ENCODE measurements at places on chromosomes 1 and 21.

DNA sequence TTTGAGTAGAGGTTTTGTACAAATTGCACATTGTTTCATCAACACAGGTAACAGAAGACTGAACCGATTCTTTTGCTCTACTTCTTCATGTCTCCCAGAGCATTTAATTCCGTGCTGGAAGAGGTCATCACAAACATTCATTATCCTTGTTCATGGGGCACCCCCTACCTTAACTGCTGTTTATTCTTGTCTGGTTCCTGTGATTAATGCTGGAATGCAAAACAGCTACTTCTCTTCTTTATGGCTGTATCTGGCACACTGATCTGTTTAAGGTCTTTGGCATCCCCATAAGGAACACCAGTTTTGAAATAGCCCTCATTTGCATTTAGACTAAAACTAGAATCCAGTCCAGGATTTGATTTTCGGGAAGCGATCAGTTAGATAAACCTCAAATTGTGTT is 42.2 kb downstream of the NTNG1 start:
- no peak for DNase-seq

- DNase-seq = no peak
These were observed 16.9 kb downstream of the IBA57 start for GRCh38 chr1:228182296-228183030.

- DNase-seq = no peak
These were observed 12.9 kb upstream of the DISC1 start for GRCh38 chr1:231613419-231614349.

DNA sequence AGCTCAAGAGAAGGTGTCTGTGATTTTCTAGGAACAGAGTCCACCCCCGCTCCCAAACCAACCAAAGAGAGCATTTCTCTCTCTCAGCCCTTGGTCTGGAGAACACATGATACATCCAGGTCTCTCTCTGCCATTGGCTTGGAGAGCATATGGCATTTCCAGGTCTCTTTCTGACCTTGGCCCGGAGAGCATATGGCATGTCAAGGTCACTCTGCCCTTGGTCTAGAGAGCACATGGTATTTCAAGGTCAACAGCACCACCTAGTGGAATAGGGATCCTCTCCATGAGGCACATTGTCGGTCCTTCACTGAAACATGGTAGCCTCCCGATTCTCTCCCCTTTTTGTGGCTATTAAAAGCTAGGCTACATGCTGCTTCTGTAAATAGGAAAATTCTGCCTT is 437.7 kb upstream of the OLFM3 start:
- DNase-seq = no peak

GRCh38 chr1:173344034-173344743 is 132.9 kb upstream of the PRDX6 start:
- no peak for DNase-seq

DNA sequence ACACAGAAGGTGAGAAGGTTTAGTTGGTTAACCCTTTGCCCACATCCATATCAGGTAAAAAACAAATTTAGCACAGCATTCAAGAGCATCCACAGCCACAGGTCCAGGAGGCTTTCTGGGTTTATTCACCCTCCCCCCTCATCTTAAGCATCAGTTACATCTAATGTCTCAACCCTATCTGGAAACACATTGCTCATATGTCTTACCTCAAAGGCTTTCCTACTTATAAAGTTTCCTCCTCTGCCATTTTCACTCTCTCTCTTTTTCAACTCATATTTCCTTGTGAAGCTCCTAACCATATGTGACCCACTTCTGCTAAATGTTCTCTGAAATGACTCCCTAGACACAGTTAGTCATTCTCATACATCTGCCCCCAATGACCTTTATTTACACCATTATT is 47.9 kb upstream of the RUNX1 start:
- DNase-seq = no peak

- no peak for DNase-seq
These were observed 19.5 kb downstream of the ACTN2 start for GRCh38 chr1:236705771-236706170.

DNA sequence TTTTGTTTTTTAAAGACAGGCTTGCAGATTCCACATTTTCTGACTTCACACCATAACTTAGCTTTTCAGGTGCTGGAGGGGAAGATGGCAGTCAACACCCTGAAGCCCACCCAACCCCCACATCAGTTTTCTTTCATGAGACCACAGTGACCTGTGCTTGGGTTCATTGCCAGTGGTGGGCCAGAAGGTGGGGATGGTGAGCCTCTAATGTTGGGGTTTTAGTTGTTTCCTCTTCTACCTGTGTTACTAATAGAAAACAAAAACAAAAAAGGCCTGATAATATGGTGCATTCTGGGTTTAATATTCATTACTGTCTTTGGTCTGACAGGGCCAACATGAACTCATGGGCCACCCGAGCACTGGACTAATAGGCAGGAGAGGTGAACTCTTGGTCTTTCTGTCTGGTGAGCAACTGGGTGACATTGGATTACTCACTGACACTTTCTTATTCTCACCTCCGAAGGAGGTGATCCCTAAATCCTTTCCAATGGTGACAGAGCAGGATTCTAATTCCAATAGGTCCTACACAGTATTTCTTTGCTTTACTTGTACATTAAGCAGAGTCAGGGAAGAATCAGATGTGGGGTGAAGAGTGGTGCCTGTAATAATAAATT is 132.8 kb downstream of the CLIC6 start:
- no peak for DNase-seq

DNA sequence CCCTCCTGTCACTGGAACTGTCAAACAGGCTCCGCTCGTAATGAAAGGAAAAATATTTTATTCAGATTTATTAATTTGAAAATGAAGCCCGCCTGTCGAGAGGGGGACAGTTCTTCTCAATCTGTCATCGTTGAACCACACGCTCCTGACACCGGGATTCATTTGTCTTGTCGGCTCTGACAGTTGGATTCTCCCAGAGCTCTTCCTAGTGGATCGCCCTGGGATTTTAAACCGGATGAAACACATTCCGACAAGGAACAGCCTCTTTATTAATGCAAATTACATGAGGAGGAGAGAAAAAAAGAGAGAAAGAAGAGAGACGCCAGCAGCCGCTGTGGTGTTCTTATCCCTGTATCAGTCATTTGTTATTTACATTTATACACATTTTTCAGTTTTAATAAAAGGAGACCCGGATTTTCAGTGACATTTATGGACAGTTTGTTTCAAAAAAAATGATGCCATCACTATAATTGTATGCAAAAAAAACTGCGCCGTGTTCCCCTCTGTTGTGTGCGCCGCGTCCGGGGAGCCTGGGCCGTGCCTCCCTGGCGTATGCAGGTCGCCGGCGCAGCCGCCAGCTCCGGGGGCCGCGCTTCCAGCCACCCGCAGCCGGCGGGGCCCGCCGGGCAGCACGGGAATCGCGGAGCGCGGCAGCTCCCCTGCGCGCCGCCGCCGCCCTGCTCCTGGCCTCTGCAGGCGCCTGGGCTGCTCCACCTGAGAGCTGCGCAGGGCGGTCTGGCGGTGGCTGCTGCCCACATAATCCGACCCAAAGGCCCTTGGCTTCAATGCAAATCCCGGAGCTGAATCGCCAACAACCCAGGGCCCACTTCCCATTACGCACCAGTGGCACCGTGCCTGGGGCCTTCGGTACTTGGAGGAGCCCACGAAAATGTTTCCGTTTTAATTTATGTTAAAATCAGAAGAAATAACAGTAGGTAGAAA is 237.9 kb upstream of the PBX1 start:
- DNase-seq = no peak

DNA sequence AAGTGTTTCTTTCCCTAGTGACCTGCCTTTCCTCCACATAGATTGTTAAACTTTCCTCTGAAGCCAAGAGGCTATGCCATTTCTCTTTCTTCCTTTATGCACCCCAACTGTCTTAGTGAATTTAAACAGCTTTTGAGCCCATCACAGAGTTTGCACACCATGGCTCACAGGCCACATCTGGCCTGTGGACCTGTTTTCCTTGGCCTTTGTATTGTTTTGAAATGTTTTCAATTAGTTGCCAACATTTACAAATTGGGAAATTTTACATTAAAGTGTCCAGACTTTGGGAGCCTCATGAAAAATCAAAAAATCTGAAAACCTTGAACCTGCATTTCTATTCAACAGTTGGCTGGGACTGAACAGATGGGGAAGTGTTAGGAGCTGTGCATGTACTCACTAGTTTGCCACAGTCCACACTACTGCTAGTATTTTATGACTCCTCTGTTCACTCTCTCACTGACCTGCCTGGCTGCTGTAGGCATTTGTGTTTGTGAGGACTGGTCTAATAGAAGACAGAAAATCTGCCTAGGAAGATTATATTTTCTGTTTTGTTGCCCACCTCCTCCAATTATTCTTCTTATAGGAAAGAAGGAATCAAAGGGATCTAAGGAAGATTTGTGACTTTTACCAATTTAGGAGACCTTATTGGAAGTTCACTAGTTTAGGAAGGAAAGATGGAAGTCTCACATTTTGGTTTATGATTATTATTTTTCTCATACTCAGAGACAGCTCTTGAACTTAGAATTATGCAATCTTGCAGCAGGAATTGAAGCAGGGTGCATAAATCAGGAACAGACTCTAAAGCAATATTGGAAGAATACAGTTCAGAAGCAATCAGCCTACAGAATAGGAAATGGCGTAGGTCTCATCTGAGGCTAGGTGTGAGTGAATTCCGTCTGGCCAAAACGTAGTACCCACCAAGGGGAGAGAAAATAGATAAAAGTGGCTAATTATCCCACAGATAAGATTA is 134.7 kb downstream of the HLX start:
- no peak for DNase-seq

DNA sequence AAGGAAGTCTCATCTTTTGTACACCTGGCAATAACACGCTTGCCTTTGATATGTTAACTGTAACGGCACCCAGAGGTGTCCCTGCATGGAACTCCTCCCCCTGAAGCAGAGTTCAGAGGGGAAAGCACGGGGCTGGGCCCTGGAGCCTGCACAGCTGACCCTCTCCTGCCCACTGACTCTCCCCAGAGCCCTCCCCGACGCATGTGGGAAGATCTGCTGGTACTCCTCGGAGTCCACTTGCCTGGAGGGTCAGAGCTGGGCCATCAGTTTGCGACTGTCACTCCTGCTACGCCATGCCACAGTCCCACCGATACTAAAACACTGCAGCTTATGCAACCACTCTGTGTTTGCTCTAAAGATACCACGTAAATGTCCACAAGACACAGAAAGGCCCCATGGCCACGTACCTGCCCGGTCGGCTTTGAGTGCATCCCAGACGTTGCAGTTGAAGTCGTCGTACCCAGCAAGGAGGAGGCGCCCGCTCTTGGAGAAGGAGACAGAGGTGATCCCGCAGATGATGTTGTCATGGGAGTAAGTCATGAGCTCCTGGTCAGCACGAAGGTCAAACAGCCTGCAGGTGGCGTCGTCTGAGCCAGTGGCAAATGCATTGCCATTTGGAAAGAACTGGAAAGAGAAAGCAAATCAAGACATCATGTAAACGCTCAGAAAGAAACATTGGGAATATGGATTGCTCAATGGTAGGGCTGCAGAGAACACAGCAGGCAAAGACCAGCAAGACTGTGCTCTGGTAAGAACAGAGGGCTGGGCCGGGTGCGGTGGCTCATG is 10.6 kb upstream of the NADK start:
- DNase-seq = no peak

DNA sequence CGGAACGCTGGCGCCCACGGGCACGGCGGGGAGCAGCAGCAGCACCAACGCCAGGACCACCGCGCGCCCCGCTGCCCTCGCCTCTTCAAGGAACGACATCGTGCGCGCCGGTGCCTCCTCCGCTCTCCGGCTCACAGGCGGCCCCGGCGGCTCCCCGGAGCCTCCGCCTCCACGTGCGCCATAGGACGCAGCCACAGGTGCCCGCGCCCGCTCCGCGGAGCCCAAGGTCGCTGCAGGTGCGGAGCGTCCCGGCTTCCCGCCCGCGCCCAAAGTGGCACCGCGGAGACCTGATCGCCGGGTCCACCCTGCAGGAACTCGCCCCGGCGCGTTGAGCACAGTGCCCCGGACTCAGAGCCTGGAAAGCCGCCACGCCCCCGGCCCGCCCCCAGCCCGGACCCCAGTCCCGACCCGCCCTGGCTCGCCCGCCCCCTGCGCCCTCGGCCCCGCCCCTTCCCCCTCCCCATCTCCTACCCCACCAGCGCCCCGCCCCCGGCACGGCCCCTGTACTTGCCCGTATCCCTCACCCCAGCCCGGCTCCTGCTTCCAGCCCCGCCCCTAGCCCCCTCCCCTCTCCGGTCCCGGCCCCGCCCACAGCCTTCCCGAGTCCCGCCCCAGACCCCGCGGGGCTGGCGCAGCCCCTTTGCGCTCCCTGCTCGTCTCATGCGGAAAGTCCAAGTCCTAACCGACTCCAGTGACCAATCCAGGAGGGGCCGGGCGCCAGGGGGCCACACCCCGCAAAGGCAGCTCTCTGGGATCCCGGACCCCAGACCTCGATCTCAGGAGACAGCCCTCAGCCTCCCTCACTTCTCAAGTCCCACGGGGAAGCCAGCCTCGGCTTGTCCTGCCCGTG is at the start of gene MEGF6:
TSS of gene MEGF6 (minus strand) at position 339 of the 850 bp plus-strand sequence. CDS start at position 99, 240 bp downstream.
- peak; percentile 57 for DNase-seq

DNA sequence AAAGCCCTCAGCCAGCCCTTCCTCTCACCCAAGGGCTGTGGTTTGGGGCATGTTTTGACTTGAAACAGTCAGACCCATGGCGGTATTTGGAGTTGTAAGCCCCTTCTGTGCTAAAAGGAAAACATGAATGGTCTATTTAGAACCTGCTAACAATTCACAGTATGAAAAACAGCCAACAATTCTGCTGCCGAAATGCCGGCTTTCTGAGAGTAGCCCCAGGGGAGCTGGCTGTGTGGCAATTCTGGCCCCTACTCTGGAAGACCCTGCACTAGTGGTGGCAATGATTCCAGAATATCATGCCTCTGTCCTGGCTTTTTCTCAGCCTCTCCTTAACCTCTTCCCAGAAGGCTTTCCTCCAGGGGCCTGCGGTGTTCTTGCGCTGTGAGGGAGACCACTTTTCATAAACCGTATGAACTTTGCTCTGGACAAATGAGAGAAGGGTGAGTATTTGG is 118.7 kb downstream of the EDEM3 start:
- no peak for DNase-seq
